Occipital lobe (tissue), 3 donors: ENCODE measurements at places on chromosomes 1 and 21.

DNA sequence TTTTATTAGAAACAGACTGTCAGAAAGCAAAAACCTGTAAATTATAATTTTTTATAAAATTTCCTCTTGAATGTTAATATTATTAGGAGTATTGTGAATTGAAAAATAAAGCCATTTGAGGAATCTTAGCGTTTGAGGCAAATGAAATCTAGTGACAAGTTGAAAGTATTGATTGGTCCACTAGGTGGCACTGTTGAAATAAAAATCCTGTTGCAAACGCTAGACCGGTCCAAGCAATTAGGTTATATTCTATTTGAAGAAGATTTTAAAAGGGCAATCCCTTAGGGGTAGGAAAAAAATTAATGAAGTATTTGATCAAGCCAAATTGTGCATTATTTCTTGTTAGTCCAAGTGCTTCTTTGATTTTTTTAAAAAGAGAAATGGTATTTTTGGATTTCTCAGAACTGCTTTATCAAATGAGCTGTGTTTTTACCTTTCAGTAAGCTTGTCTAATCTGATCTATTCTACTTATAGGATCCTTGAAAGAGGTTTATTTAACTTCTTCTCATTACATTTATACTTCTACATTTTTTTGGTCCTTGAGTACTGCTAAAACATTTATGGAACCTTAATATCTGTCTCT lies 57.7 kb downstream of the ATG4C start:
- DNase-seq, result no peak

DNA sequence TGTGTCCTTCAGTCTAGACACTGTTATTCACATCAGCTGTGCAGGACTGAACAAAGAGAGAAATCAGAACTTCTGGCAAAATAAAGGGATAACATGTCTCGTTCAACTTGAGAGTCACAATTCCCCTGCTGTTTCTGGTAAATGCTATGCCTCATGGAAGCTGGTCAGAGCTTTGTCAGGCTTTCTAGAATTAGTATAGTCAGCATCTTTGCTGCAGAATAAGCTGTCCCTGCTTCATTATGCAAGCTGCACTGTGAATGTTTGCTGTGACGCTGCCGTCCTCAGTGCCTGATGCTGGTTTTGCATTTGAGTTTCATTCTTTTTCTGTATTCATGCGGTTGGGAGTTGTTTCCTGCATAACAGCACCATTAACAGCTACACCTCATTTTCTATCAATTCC lies 96.4 kb upstream of the KCNJ6 start:
- DNase-seq, result no peak

GRCh38 chr1:204520834-204521709 lies 4.9 kb downstream of the MDM4 start:
- DNase-seq, result no peak

- DNase-seq, result no peak
Observed at GRCh38 chr1:198499588-198499987, 40.9 kb downstream of the ATP6V1G3 start.

DNA sequence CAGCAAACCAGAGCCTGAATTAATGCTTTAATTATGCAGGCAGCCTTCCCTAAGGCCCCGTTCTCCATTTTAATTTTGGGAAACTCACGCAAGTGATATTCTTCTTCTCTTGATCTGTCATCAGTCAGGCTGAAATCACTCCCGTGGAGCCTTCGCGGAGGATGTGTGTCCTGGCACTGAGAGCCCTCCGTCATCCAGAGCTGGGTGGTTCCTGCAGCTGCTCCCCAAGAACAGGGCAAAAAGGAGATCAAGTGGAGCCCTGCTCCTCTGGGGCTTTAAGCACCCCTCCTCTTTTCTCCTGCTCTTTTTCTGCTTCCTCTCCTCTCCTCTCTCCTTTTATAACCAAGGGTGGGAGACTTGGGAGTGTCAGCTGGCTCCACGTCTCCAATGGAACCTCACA lies 133.2 kb upstream of the CACNA1E start:
- DNase-seq, result no peak

- no peak for DNase-seq
Observed at GRCh38 chr1:76746206-76746605, 121.1 kb upstream of the ST6GALNAC5 start.

DNA sequence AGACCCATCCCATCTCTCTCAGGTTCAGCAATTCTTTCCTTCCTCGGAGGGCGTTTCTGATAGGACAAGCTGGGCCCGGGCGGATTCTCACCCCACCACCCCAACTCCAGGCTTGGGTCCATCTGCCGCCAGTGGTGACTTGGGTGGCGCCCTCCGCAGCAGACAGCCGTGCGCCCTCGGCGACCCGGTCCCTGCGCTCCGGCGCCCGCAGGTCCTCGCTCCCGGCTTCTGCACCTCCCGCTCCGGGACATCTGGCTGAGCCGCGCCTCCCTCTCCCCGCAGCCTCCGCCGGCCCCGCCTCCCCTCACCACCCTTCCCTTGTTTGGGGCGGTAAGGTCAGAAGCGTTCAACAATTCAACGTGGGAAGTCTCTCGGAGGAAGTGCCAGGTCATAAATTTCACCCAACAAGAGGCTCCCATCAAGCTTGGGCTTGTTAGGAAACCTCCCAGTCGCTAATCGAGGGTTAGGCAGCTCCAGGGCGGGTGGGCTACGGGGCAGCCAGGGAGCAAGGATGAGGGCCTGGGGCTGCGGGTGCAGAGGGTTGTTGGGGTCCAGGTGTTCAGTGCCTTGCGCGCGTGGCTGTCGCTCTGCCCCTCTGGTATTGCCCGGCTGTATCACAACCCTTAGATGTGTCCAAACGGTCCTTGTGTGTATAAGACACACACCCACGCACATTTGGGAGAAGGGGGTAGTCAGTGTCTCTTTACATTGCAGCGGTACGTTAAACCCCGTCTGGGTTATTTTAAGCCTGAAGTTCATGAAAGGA lies 39.8 kb downstream of the OLIG1 start:
- no peak for DNase-seq

- no peak for DNase-seq
Observed at GRCh38 chr1:204514828-204515227, 1.4 kb upstream of the MDM4 start.

DNA sequence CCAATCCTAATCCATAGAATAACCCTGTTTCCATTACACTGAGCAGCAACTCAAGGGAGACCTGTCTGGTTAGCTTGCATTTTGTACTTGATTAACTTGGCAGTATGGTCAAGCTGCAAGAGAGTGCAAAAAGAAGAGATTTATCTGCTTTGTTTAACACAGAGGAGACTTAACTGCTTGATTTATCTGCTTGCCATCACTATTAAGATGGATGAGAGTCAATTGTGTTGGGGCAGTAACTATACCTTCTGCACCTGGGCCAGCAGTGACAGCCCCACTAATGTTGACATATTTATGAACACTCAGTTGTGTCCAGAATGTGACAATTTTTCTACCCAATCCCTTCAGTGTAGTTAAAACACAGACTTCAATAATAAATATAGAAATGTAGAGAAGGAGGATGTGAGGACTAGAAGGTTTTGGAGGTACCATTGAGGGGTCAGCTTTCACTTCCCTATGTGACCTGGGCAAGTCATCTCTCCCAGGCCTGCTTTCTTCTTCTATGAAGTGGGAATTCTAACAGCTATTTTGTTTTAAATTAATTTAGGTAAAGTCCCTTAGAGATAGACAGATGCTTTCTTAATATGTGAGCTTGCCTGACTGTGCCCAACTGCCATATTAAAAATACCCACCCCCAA lies 159.1 kb upstream of the KCNK2 start:
- DNase-seq, result no peak

GRCh38 chr1:242456726-242457269 lies 67.7 kb downstream of the PLD5 start:
- no peak for DNase-seq

DNA sequence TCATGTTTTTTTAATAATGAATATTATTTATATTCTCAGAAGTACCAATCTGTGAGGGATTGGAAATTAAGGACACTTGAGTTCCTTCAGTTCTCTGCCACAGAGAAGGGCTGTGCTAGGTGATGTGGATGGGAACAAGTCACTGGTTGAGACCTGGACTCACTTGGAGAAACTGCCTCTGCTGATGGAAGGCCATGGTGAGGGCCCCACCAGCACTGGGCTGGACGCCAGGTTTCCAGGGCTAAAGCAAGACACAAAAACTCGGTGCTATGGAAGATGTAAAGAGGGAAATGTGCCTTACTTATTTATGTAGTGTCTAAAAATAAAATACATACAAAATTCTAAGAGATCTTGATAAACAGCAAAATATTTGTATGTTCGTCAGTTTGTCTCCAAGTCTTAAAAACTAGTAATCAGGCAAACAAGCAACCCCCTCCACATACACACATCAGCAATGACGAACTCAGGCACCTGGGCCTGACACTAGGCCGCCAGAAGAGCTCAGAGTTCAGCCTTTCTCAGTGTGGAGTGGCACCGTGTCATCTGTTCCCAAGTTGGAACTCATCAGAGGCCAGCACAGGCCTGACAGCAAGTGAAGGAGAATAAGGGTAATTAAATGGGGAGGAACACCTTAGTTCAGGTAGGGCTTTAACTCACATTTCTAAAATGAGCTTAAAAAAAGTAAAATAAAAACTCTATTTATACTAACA lies 19.6 kb downstream of the SIPA1L2 start:
- DNase-seq, result no peak

GRCh38 chr21:17002594-17003257 lies 510.1 kb upstream of the CXADR start:
- no peak for DNase-seq

DNA sequence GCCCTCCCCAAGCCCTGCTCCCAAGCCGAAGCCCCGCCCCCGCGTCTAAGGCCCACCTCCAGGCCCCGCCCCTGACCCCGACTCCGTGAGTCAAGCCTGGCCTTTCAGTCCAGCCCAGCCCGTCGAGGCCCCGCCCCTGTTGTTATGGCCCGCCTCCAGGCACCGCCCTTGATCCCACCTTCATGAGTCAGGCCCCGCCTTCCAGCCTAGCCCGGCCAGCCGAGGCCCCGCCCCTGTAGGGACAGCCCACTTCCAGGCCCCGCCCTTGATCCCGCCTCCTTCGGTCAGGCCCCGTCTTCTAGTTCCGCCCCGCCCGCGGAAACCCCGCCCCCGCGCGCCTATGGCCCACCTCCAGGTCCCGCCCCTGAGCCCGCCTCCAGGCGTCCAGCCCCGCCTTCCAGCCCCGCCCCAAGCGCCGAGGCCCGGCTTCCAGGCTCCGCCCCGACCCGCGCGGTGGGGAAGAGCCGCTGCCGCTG lies 247 bp upstream of the DOP1B start:
- peak; percentile 100 for DNase-seq

DNA sequence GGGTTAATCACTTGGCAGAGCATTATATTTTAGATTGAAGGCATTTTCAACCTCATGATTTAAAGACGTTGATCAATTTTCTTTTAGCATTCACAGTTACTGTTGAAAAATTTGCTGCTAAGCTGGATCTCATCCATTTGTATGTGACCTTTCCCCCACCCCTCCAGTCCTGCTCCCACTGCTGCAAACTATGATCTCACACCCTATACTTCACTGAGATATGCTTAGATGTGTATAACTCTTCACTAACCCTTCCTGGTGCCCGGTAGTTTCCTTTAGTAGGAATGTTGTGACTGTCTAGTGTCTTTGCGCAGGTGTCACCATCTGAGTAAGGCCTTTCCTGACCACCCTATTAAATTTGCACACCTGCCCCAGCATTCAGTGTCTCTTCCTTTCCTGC lies 67.0 kb upstream of the C1orf21 start:
- DNase-seq, result no peak

- no peak for DNase-seq
Observed at GRCh38 chr1:176802316-176802715, 339.3 kb downstream of the PAPPA2 start.

DNA sequence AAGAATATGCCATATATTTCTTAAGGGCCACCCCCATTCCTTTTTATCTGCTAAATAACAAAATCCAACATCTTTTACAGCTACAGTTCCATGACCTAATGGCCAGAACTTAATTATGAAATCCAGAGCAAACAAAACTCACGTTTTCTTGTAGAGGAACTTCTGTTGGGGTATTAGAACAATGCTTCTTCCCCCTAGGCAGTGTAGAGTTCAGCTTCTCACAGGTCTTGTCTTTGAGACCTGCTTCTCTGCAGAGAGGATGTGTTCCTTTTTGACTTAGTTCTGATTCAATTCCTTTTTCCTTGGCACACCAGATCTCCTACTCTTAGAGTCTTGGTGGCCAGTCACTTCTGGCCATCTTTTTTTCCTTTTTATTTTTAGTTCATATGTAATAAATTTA lies 22.2 kb downstream of the VAV3 start:
- no peak for DNase-seq

GRCh38 chr1:202151045-202151444 lies 6.5 kb upstream of the ARL8A start:
- DNase-seq, result no peak

DNA sequence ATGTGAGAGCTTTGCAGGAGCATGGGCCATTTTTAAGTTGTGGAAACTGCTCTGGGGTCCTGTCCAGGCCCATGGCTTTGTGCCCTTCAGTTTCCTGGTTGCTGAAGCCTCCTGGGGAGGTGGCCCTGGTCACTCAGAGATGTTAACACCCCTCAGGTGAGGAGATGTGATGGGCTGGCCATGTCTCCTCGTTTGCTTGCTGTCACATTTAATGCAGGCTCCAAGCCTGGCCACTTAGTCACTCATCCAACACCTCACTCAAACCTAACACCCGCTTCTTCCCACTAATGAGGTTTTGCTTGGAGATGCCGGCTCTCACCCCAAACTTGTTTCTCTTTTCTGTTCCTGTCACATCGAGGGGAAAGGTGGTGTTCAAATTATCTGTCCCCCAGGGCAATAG lies 192.7 kb downstream of the PTPRU start:
- no peak for DNase-seq

GRCh38 chr1:75345538-75346292 lies 211.5 kb downstream of the LHX8 start:
- no peak for DNase-seq

DNA sequence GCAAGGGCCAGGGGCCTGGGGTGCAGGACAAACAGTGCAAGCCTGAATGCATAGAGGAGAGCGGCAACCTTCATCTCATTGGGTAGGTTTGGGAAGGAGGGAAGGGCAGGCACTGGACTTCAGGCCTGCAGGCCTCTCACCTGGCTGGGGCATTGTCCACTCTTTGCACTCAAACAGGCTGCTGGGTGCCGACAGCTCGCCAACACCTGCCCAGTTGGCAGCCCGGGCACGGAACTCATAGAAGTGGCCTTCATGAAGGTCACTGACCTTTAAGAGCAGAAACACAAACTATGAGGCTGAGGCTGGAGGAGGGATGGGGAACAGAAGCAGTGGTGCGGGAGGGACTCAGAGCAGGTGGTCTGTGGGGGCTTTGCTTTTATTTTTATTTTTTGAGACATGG lies 30.7 kb downstream of the MYOM3 start:
- DNase-seq, result no peak

DNA sequence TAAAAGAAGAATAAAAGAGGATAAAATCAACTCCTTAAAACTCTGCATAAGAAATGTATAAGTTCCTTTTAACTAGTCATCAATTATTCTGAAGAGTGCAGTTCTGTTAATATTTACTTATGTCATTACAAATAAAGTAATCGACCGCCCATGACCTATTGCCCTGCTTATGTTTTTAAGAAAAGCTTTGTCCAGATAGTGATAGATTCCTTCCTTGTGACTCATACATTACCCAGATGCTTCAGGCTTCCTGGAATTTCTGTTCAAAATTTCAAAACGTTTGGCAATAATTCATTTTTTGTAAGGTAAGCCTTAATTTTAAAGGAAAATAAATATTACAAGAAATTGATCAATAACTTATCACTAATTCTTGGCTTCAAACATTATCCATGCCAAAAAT lies 918.2 kb upstream of the ADGRL2 start:
- no peak for DNase-seq
